ENCODE measurements at places on chromosomes 1 and 21. TPM values are rescaled to one million over a fixed set of nuclear protein-coding genes. Genes with fewer than 3 reads are reported as not detected.

DNA sequence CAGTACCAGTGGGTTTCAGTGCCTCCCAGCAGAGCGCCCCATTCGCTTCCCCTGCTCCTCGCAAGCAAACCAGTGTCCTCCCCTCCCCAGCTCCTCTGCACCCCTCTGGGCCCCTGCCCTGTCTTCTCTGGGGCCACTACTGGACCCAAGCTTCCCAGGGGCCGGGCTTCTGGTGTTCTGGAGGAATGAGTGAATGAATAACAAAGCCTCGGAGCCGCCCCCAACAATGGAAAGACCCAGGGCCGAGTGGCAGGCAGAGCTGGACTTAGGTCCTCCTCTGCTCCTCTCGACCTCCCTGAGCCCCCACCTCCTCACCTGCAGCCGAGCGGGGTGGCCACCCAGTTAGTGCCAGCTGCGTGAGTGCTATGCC, 37.6 kb downstream of the MATN1 start:
- no peak for DNase-seq

- DNase-seq: no peak
Measured at GRCh38 chr1:154334079-154335024, 9.0 kb downstream of the ATP8B2 start.

DNA sequence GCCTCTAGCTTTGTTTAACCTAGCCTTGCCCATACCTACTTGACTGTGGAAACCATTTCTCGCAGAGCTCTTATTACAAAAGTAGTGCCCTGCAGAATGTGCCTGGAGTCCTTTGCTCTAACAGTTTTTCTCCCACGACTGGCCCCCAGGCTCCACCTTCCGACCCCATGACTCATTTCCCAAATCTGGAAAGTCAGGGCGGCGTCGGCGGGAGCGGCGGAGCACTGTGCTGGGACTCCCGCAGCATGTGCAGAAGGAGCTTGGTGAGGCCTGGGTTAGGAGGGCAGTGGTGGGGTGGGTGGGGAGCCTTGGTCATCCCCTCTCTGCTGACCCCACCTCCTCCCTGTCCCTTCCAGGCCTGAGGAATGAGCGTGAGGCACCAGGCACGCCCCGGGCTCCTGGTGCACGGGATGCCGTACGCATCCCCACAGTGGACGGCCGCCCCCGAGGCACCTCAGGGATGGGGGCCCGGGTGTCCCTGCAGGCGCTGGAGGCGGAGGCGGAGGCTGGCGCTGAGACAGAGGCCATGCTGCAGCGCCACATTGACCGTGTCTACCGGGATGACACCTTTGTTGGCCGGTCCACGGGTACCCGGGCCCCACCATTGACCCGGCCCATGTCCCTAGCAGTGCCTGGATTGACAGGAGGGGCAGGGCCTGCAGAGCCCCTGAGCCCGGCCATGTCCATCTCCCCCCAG, 47.5 kb downstream of the YARS1 start:
- no peak for DNase-seq

DNA sequence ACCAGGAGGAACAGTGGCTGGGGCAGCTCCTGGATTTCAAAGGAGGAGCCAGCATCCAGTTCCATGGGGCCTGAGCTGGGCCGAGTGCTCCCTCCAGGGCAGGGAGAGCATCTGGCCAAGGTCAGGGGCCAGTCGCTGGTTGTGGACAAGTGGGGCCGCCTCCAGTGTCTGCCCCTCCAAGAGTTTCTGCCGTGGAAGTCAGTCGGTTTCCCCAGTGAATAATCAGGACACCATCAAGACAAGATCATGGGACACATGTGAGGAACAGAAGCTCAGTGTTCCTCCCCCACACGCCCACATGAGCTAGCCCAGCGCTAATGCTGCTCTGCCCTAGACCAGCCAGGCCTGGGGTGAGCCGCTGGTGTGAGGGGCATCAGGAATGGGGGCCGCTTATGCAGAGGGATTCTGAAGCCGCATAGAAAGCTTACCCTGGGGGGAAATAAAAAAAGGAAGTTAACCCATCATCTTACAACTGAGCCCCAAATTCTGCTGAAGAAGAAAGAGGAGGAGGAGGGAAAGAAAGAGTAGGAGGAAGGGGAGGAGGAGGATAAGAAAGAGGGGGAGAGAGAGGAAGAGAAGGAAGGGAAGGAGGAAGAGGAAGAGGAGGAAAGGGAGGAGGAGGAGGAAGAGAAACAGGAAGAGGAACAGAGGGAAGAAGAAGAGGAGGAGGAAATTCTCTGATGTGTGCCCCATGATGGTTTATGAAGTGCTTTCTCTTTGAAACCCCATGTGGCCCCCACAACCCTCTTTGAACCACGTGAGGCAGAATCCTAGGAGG, 198.4 kb downstream of the MATN1 start:
- DNase-seq: no peak

DNA sequence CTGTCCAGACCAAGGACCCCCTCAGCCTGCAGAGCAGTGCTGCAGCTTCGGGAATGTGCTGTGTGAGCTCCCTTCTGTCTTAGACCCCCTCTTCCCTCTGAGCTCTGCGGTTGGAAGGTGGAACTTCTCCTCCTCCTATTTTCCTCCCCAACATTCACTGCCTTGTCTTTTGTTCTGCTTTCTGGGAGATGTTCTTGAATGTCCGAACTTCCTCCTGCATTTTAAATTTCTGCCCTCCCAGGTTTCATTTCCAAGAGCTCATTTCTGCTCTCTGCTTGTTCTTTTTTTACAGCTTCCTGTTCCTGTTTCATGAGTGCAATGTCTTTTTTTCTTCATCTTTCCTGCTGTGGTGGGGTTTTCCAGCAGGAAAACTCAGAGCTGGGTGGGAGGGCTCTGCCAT, 29.3 kb downstream of the RRP1 start:
- no peak for DNase-seq

DNA sequence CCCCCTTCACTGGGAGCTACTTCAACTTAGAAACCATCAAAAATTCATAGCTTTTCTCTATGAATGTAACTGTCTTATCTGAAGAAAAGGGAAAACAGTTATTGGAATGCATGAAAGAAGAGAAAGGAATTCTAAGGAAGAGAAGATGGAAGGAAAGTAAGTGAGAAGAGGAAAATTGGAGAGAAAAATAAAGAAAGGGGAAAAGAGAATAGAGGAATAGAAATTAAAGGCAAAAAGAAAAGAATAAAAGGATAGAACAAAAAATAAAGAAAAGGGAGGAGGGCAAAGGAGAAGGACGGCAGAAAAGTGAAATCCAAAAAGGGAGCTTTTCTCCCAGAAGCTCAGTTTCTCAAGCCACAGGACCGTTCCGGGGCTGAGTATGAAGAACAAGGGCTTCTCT, 9.9 kb upstream of the PROX1 start:
- DNase-seq: no peak

- DNase-seq: no peak
Measured at GRCh38 chr21:44439211-44439600, 16.1 kb upstream of the LRRC3 start.

GRCh38 chr1:7743346-7743745, 27.8 kb upstream of the VAMP3 start:
- DNase-seq: no peak

- DNase-seq: peak; percentile 58
Measured at GRCh38 chr1:67700692-67701410, 15.8 kb downstream of the GADD45A start.

Gene CCDC27
- not detected for total RNA-seq

Gene ITLN2
- not detected for total RNA-seq

Gene COL16A1
- total RNA-seq: 7.0 TPM

Gene TRABD2B
- total RNA-seq: 0.34 TPM

Gene XCL1
- not detected for total RNA-seq

Gene LACTBL1
- total RNA-seq: not detected

Gene DMRTA2
- total RNA-seq: 0.46 TPM
